Aorta (tissue), 5 donors: ENCODE measurements at places on chromosomes 3 and 15. TPM values are rescaled to one million over a fixed set of nuclear protein-coding genes. Genes with fewer than 3 reads are reported as not detected.
A peak's percentile ranks its signal among the peaks of the same experiment; 100 is the strongest.

The SUCNR1 gene
- 1.4 TPM for total RNA-seq

DNA sequence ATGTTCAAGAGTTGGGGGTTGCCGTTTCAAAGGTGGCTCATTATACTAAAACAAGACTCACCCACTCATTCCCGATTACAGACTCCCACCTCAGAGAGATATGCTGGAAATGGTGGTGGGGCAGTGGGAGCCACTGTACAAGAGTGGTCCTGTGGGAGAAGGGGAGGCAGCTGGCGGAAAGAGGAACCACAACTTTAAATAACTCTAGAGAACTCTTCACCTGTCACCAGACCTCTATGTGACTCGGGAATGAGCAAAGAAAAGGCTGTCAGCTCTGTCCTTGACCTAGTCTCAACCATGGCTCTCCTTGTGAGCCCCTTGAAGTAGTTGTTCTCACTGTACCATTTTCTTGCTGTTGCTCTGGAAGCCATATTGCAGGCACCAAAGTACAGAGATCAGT lies 293.8 kb downstream of the CHST2 start:
- H3K36me3 ChIP-seq: no peaks in the 10 kb centered on the region
- H3K27me3 ChIP-seq: no peaks in the 10 kb centered on the region
- no peak overlapping the region for H3K27ac ChIP-seq
- no peak for DNase-seq

GRCh38 chr15:70250208-70251201 lies 152.8 kb upstream of the TLE3 start:
- H3K27me3 ChIP-seq: no peaks in the 10 kb centered on the region
- H3K27ac ChIP-seq: no peak overlapping the region
- H3K36me3 ChIP-seq: no peaks in the 10 kb centered on the region
- H3K4me3 ChIP-seq: no peak overlapping the region

- H3K36me3 ChIP-seq: peaks cover 3% of the 10 kb centered on the region
- H3K27me3 ChIP-seq: no peaks in the 10 kb centered on the region
- H3K27ac ChIP-seq: no peak overlapping the region
These were observed 8.3 kb downstream of the STARD5 start for GRCh38 chr15:81315452-81316175.

DNA sequence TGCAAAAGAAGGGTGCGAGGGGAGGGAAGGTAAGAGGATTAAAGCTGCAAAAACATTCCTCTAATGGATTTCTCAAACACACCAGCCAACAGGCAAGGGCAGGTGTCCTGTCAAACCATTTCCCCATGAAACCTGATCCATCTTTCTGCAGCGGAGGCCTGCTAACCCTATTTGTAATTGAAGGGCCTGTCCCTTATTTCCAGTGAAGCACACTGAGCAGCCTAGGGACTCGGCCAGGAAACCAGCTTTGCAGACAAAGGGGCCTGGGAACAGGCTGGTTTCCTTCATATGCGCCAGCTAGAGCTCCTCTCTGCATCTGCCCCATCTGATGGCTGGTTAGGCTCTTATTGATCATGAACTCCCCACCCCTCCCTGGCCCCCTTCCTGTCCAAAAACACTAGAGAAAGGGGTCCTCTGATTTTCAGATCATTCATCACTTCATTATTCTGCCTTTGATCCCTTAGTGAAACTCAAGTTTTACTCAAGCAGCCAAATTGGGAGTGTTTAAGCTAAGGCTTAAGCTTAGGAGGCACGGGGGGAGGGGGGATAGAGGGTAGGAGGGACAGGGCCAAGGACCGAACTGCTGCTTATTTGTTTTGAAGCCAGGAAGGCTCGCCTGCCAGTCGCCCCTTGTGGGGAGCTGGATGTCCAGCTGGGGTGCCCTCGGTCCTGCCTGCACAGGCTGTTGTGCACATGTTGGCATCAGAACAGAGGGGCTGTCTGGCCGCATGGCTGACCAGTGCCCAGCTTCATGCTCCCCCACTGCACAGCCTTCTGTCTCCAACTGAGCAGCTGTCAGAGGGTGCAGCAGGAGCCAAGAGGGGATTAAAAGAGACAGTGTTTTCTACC lies 53.1 kb downstream of the BOC start:
- no peak overlapping the region for H3K4me3 ChIP-seq
- peaks cover 2% of the 10 kb centered on the region for H3K36me3 ChIP-seq
- H3K4me1 ChIP-seq: peaks cover 3% of the 10 kb centered on the region
- no peak for DNase-seq

DNA sequence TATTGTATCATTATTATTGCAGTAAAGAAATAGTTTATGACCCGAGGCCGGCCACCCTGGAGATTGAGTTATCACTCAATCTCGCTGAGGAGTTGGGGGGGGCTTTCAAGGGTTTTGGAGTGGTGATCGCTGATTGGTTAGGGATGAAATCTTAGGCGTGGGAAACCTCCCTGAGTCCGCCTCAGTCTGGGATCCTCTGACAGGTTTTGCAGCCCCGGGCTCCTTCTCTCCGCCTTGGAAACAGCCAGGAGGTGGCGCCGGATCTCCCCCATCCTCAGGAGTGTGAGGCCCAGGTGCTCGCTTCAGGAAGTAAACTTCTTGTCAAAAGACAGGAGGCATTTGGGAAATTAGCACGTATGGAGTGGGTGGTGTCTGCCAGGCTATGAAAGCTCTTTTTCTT lies 41.1 kb upstream of the SEC61A1 start:
- no peak for DNase-seq
- H3K4me3 ChIP-seq: no peak overlapping the region
- H3K4me1 ChIP-seq: no peaks in the 10 kb centered on the region
- no peaks in the 10 kb centered on the region for H3K36me3 ChIP-seq
- no peaks in the 10 kb centered on the region for H3K27me3 ChIP-seq

- H3K27me3 ChIP-seq: no peaks in the 10 kb centered on the region
- H3K4me1 ChIP-seq: peaks cover 8% of the 10 kb centered on the region
- no peaks in the 10 kb centered on the region for H3K36me3 ChIP-seq
These were observed 250.3 kb downstream of the MAGI1 start for GRCh38 chr3:65788461-65788860.

The RFC4 gene
- 9.0 TPM for total RNA-seq

DNA sequence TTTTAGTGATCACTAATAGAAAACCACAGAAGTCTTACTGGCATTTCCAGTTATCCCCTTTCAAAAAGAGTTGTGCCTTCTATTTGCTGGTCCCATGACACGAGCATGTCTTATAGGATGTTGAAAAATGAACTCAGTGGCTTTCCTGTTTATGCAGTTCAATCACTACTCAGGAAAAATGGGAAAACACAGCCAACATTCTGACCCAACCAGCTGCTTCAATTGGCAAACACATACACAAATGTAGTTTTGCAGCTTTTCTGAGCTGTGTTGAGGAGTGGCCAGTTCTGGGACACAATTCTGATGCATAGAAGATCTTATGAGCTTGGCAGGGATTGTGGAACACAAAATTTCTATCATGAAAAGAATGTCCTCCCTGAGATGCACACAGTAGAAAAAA lies 40.3 kb downstream of the FSTL1 start:
- no peak overlapping the region for H3K4me3 ChIP-seq
- no peak overlapping the region for H3K27ac ChIP-seq
- peaks cover 32% of the 10 kb centered on the region for H3K36me3 ChIP-seq
- no peak for DNase-seq
- H3K27me3 ChIP-seq: no peaks in the 10 kb centered on the region

- no peak overlapping the region for H3K4me3 ChIP-seq
- no peaks in the 10 kb centered on the region for H3K4me1 ChIP-seq
- H3K27ac ChIP-seq: no peak overlapping the region
- no peaks in the 10 kb centered on the region for H3K27me3 ChIP-seq
- H3K36me3 ChIP-seq: no peaks in the 10 kb centered on the region
These were observed 6.5 kb upstream of the CRYBG3 start for GRCh38 chr3:97815149-97815917.

The CFAP20DC gene
- total RNA-seq: 0.90 TPM

GRCh38 chr3:156246961-156247725 lies 126.8 kb downstream of the KCNAB1 start:
- no peak overlapping the region for H3K4me3 ChIP-seq
- peaks cover 3% of the 10 kb centered on the region for H3K4me1 ChIP-seq
- H3K36me3 ChIP-seq: no peaks in the 10 kb centered on the region
- DNase-seq: no peak

The DAPK2 gene
- 8.0 TPM for total RNA-seq

The PODXL2 gene
- 2.2 TPM for total RNA-seq

GRCh38 chr3:171334465-171334811 lies 125.8 kb downstream of the TNIK start:
- DNase-seq: no peak
- H3K4me1 ChIP-seq: peaks cover 2% of the 10 kb centered on the region
- H3K4me3 ChIP-seq: no peak overlapping the region
- H3K27ac ChIP-seq: peak overlapping the region; percentile 78
- no peaks in the 10 kb centered on the region for H3K36me3 ChIP-seq

DNA sequence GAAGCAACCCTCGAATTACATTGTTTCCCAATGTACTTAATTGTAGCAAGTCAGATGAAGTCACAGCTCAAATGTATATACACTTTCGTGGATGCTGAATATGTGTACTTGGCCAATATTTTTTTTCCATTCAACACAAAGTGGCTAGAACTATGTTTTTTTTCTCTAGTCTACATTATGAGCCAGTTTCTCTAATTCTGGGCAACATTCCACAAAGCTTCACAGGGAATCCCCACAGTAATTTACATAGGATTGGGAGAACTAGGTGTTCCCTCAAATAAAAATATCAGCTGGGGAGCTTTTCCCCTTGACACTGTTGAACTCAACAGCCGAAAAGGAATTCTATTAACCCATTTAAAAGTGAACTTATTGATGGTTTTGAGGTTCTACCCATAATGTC lies 493.1 kb downstream of the MECOM start:
- H3K4me1 ChIP-seq: no peaks in the 10 kb centered on the region
- no peak overlapping the region for H3K4me3 ChIP-seq
- no peak overlapping the region for H3K27ac ChIP-seq
- no peaks in the 10 kb centered on the region for H3K27me3 ChIP-seq
- no peak for DNase-seq

The TGM5 gene
- 0.84 TPM for total RNA-seq

The EAF1 gene
- 18.2 TPM for total RNA-seq

The TNFSF10 gene
- total RNA-seq: 16.5 TPM

The KIAA1143 gene
- total RNA-seq: 21.3 TPM

DNA sequence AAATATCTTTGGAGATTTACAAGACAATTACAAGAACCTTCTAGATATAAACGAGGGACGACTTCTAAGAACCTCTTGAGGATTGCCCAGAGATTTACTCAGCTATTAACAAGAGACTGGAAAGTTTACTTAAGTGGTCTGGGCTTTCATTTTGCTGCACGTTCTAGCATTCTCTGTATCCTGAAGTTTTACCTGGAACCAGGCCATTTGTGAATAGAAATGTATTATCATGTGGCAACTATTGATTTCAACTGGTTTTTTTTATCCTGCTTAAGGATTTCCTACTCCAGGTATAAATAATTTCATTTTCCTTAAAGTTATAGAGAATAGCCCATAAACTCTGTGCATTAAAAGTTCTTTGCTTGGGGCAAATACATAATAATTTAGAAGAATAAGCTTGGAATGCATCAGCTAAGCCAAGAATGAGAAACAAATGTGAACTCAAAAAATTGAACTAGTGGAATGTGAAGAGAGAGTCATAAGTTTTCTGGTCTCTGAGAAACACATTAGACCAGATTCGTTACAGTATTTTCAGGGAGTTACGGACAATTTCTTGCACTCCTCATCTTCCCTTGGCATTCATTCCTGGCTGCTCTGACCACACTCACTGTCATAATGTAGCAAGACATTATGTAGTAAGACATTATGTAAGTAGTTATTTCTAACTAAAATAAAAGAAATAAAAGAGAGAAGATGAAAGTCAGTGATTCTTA lies 1.3 kb downstream of the AQP9 start:
- DNase-seq: no peak
- H3K4me1 ChIP-seq: no peaks in the 10 kb centered on the region
- no peaks in the 10 kb centered on the region for H3K27me3 ChIP-seq
- no peaks in the 10 kb centered on the region for H3K36me3 ChIP-seq

- no peaks in the 10 kb centered on the region for H3K36me3 ChIP-seq
- DNase-seq: no peak
- no peak overlapping the region for H3K4me3 ChIP-seq
- peak overlapping the region; percentile 83 for H3K27ac ChIP-seq
These were observed 423.0 kb upstream of the TPM1 start for GRCh38 chr15:62619526-62619925.

DNA sequence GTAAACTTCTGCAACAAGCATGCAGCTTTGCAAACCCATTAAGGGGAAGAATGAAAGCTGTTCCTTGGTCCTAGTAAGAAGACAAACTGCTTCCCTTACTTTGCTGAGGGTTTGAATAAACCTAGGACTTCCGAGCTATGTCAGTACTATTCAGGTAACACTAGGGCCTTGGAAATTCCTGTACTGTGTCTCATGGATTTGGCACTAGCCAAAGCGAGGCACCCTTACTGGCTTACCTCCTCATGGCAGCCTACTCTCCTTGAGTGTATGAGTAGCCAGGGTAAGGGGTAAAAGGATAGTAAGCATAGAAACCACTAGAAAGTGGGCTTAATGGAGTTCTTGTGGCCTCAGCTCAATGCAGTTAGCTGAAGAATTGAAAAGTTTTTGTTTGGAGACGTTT lies 224.2 kb downstream of the P3H2 start:
- DNase-seq: no peak
- no peaks in the 10 kb centered on the region for H3K36me3 ChIP-seq
- H3K27me3 ChIP-seq: no peaks in the 10 kb centered on the region
- H3K4me1 ChIP-seq: no peaks in the 10 kb centered on the region
- no peak overlapping the region for H3K4me3 ChIP-seq

The CLRN1 gene
- total RNA-seq: not detected

GRCh38 chr15:52491472-52491871 lies 37.2 kb downstream of the MYO5A start:
- H3K27me3 ChIP-seq: no peaks in the 10 kb centered on the region
- no peak overlapping the region for H3K4me3 ChIP-seq
- DNase-seq: no peak
- H3K27ac ChIP-seq: no peak overlapping the region
- no peaks in the 10 kb centered on the region for H3K4me1 ChIP-seq
- no peaks in the 10 kb centered on the region for H3K36me3 ChIP-seq

The CDHR4 gene
- 1.1 TPM for total RNA-seq

GRCh38 chr15:48001393-48002039 lies 119.3 kb upstream of the SLC24A5 start:
- H3K4me1 ChIP-seq: no peaks in the 10 kb centered on the region
- no peak for DNase-seq
- no peaks in the 10 kb centered on the region for H3K27me3 ChIP-seq
- H3K36me3 ChIP-seq: no peaks in the 10 kb centered on the region
- H3K27ac ChIP-seq: no peak overlapping the region

The SLC15A2 gene
- total RNA-seq: 1.4 TPM

- H3K4me1 ChIP-seq: no peaks in the 10 kb centered on the region
- no peaks in the 10 kb centered on the region for H3K36me3 ChIP-seq
- no peaks in the 10 kb centered on the region for H3K27me3 ChIP-seq
- H3K4me3 ChIP-seq: no peak overlapping the region
- DNase-seq: no peak
These were observed 34.8 kb downstream of the FAM3D start for GRCh38 chr3:58631742-58632141.

- no peaks in the 10 kb centered on the region for H3K4me1 ChIP-seq
- no peaks in the 10 kb centered on the region for H3K36me3 ChIP-seq
- DNase-seq: no peak
- H3K27me3 ChIP-seq: no peaks in the 10 kb centered on the region
- no peak overlapping the region for H3K4me3 ChIP-seq
These were observed 245.4 kb downstream of the GBE1 start for GRCh38 chr3:81516042-81516441.
